CD4-positive, alpha-beta T cell (primary cell): ENCODE measurements at places on chromosomes 16 and 17. TPM values are rescaled to one million over a fixed set of nuclear protein-coding genes. Genes with fewer than 3 reads are reported as not detected.

DNA sequence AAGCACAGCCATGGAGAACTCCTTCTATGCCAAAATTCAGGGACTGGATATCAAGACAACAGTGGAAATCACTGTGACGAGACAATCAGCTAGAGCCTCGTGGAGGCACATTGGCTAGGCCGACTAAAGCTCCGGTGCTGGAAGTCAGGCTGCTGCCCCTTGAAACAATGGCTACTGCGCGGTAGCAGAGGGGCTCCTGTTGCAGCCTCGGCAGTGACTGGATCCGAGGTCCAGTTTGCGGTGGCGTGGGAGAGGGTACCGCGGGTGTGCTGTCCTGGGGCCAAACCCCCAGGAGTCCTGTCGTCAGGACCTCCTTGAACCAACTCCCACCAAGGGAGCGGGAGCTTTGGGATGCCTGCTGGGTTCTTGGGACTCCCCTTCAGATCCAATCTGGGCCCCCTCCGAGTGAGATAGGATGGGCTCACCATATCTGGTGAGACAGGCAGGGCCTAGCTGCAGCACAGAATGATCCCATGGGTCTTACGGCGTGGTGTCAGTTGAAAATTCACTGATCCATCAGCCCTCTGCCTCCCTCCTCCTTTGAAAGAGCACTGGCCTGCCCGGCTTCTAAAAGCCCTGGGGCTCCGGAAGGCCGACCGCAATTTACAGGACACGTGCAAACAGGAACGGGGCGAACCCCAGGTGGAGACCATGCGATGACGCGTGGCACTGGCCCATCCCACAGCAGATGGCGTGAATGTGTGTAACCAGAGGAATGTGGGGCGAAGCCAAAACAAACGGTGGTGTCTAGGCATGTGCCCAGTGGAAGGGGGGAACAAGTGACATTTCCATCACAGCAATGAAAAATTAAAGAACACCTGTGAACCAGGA lies 15.8 kb upstream of the KCNJ18 start:
- no peak for DNase-seq

DNA sequence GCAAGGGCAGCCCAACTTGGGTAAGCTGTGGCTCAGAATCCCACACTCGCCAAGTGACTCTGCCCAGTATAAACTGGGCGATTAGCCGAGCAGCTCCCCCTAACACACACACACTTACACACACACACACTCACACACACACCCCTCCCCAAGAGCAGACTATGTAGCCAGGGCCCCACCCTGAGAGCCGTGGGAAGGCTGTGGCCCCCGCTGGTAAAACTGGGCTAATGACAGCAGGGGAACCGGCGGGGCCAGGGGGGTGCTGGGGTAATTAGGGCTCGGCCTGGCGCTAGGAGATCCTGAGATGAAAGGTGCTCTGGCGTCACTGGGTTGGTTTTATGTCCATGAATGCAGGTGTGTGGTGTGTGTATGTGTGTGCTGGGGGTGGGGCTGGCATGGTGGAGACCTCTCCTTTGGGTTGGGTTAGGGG lies 1.1 kb upstream of the THRA start:
- no peak for DNase-seq

The RAB37 gene
- 21.1 TPM for total RNA-seq

DNA sequence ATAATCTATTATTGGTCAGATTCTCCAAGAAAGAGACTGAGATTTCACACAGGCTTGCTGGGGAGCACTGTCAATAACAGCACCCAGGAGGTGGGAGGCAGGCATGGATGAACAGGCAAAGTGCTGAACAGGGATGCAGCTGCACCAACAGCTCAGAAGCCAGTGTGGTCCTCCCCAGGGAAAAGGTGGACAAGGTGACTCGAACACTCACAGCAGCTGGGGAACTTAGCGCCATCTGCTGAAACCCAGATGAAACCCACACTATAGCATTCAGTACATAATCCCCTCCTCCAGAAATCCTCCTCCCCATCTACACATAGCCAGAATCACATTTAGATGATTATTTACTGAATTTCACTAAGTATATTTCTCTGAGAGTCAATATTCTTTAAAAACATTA lies 255.2 kb upstream of the WSB1 start:
- no peak for DNase-seq
